ENCODE measurements at places on chromosomes 7 and 10.

- DNase-seq: no peak
These were observed 24.3 kb upstream of the ZRANB1 start for GRCh38 chr10:124917428-124918190.

- DNase-seq: no peak
These were observed 196.3 kb downstream of the JCAD start for GRCh38 chr10:29862923-29863614.

DNA sequence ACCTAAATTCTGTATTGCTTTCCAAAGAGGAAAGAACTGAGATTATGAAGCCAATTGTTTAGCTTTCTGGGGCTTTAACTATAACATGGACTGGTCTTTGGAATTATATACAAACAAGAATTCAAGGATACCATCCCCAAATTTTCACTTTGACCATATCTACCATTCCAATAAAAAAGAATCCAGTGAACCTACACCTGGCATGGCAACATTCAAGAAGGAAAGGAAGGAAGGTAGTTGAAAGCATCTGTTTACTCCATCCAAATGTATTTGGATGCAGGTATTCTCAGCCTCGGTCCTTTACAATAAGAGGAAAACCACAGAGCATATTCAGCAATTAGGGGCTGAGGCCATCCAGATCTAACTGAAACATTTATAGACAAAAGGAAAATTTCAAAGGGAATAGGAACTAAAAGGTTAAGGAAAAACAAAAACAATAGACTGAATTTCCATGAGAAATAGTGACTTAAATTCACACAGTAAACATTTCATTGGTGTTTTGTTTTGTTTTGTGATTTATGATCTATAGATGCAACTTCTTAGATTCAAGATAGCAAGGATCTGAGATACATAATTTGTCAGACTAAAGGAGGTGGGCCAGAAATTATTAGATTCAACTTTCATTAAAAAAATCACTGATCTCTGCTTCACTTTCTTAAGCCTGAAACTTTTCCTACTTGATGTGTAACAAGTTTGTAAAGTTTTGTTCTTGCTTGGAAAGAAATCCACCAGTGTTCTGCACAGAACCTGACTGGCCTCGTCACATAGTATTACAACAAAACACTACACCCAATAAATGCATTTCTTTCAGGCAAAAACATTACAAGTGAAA is 12.7 kb downstream of the SKIDA1 start:
- no peak for DNase-seq

- DNase-seq: no peak
These were observed 46.3 kb upstream of the ELMO1 start for GRCh38 chr7:37494926-37495325.
